ENCODE measurements at places on chromosomes 7 and 10. TPM values are rescaled to one million over a fixed set of nuclear protein-coding genes. Genes with fewer than 3 reads are reported as not detected.

DNA sequence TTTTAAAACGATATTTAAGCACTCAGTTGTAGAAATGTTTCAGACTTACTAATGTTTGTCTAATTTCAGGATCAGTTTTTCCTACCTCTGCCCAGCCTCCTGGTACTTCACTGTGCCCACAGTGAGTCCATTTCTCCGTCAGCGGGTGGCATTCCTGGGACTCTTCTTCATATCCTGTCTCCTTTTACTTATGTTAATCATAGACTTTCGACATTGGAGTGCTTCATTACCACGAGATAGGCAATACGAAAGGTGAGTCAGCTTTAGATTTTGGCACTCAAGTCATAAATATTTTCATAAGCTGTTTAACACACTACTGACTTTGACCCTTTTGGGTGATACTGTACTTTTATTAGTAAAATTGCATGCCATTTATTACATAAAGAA, 2.1 kb downstream of the ENTPD7 start:
- no peaks in the 10 kb centered on the region for H3K36me3 ChIP-seq
- DNase-seq = no peak
- no peak overlapping the region for H3K4me3 ChIP-seq
- no peaks in the 10 kb centered on the region for H3K27me3 ChIP-seq
- no peak overlapping the region for H3K27ac ChIP-seq
- H3K4me1 ChIP-seq = peaks cover 6% of the 10 kb centered on the region

DNA sequence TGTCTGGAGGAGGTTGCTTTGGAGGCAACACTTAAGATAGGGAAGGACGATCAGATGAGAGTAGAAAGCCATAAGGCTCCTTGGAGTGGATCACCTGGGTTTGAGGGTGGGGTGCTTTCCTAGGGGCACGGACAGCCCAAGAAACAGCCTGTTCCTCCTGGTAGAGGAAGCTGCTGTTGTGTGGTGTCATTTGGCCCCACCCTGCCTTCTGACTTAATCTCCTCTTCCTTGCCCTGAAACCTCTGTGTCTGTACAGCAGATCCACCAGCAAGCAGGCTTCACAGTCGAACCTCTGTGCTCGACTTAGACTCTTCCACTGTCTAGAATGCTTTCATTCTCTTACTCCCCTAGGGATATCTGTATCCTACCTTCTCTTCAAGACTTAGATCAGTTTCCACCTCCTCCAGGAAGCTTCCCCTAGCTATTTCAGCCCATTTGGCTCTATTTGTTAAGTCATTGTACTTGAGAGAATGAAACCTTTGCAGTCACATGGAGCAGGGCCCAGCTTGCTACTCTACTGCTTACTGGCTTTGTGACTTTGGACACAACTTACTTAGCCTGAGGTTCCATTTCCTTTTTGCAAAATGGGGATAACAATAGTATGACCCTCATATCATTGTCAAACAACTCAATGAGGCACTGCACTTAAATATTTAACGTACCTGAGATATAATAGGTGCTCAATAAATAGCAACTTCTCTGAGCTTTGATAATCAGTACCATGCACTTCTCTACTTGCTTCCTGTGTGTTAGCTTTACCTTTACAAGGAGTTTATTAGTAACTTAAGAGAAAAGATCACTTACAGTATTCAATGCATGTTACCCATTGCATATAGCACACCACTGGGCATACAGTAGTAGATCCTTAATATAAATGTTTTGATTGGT, 5.0 kb downstream of the MXI1 start:
- H3K4me1 ChIP-seq = peaks cover 6% of the 10 kb centered on the region
- H3K36me3 ChIP-seq = no peaks in the 10 kb centered on the region
- no peak overlapping the region for H3K27ac ChIP-seq
- no peak for DNase-seq

The ZP3 gene
- total RNA-seq = 0.94 TPM

The CASD1 gene
- total RNA-seq = 40.1 TPM

- H3K36me3 ChIP-seq = no peaks in the 10 kb centered on the region
- H3K27ac ChIP-seq = no peak overlapping the region
- H3K4me1 ChIP-seq = no peaks in the 10 kb centered on the region
- no peak overlapping the region for H3K4me3 ChIP-seq
- H3K27me3 ChIP-seq = no peaks in the 10 kb centered on the region
Observed at GRCh38 chr10:69715156-69715898, 85.3 kb downstream of the FAM241B start.

DNA sequence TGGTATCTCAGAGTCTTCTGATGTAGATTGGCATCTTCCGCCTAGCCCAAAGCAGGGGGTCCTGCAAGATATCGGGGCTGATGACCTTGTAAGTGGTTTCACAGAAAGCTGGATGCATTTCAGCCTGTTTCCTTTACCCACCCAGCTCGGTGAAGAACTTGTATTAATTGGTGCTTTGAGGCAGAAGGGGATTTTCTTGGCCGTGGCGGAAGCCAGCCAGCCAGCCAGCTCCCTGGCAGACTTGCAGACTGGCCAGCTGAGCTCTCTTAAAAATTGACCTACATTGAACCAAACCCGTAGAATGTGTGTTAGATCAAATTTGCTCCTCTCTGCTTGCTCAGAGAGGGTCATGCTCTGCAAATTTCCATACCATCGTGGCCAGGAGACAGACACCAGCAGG, 218.4 kb downstream of the ADAM12 start:
- H3K27me3 ChIP-seq = no peaks in the 10 kb centered on the region
- peak overlapping the region; percentile 69 for H3K27ac ChIP-seq
- peak; percentile 68 for DNase-seq

Data from thyroid gland (tissue), 4 donors.